ENCODE measurements at places on chromosomes 7 and 10. TPM values are rescaled to one million over a fixed set of nuclear protein-coding genes. Genes with fewer than 3 reads are reported as not detected.

Gene SGMS1
- 36.4 TPM for total RNA-seq

Gene TASOR2
- total RNA-seq, result 80.9 TPM

Gene ANKRD61
- 0.13 TPM for total RNA-seq

Gene SEM1
- total RNA-seq, result 59.2 TPM

Gene HKDC1
- total RNA-seq, result 6.8 TPM

Gene WNT16
- 0.33 TPM for total RNA-seq

Gene LLCFC1
- not detected for total RNA-seq

Gene C7orf33
- not detected for total RNA-seq

Gene FZD1
- 24.2 TPM for total RNA-seq

Gene PRF1
- total RNA-seq, result not detected

Gene PLXNA4
- total RNA-seq, result 29.5 TPM

Gene AMPH
- 0.13 TPM for total RNA-seq

Gene CC2D2B
- total RNA-seq, result 0.07 TPM

Gene HMX2
- not detected for total RNA-seq

Gene LUC7L2
- 43.5 TPM for total RNA-seq

Gene VAX1
- not detected for total RNA-seq

Gene THSD7A
- 0.17 TPM for total RNA-seq

Gene C10orf53
- not detected for total RNA-seq

Gene ASB15
- not detected for total RNA-seq

Gene GOLGA7B
- 0.03 TPM for total RNA-seq

Gene TBC1D12
- 15.5 TPM for total RNA-seq

Gene LAMTOR4
- 52.0 TPM for total RNA-seq

Gene TAX1BP1
- total RNA-seq, result 114 TPM

Gene SUV39H2
- 6.4 TPM for total RNA-seq

Gene DLD
- total RNA-seq, result 54.2 TPM

Gene NDUFB2
- total RNA-seq, result 64.3 TPM

Gene CLRN3
- not detected for total RNA-seq

Gene FAM180A
- total RNA-seq, result 51.3 TPM

Gene KEL
- total RNA-seq, result not detected

Gene C10orf143
- 0.13 TPM for total RNA-seq

Gene LRRC18
- total RNA-seq, result not detected

Gene CCSER2
- 30.2 TPM for total RNA-seq

Gene SLC13A1
- not detected for total RNA-seq

Gene CNPY1
- total RNA-seq, result not detected

Gene HMX3
- total RNA-seq, result not detected

Gene FRA10AC1
- total RNA-seq, result 6.8 TPM

Gene GPR22
- total RNA-seq, result not detected

Gene PRSS37
- total RNA-seq, result not detected

Gene MYL10
- not detected for total RNA-seq

Gene AOAH
- total RNA-seq, result not detected

Gene SPDYE2B
- not detected for total RNA-seq

Gene SLC35G1
- 2.9 TPM for total RNA-seq

Gene KLLN
- 0.46 TPM for total RNA-seq

Gene PLA2G12B
- total RNA-seq, result not detected

Gene MACC1
- 0.50 TPM for total RNA-seq

Gene CRHR2
- not detected for total RNA-seq

Gene POLR3A
- total RNA-seq, result 18.2 TPM

Gene MRLN
- not detected for total RNA-seq

Gene HPSE2
- total RNA-seq, result not detected

Gene SH2D4B
- total RNA-seq, result 0.07 TPM

Gene DRGX
- total RNA-seq, result not detected

Gene ELAPOR2
- 16.2 TPM for total RNA-seq

Gene HIBADH
- total RNA-seq, result 53.9 TPM

Gene PLPP4
- 4.3 TPM for total RNA-seq

Gene MEOX2
- 28.3 TPM for total RNA-seq

Gene GRM3
- total RNA-seq, result not detected

Gene TRPV5
- total RNA-seq, result not detected

Gene COPS6
- 69.7 TPM for total RNA-seq

Gene TMEM176A
- not detected for total RNA-seq
